ENCODE measurements at places on chromosomes 13 and 19. TPM values are rescaled to one million over a fixed set of nuclear protein-coding genes. Genes with fewer than 3 reads are reported as not detected.

The CA11 gene
- 0.58 TPM for total RNA-seq

The KCNN1 gene
- total RNA-seq: not detected

The TMEM86B gene
- 1.5 TPM for total RNA-seq

The FUT3 gene
- not detected for total RNA-seq

The OLFM4 gene
- not detected for total RNA-seq

The POGLUT2 gene
- 25.5 TPM for total RNA-seq

The CFAP97D2 gene
- not detected for total RNA-seq

The GNG7 gene
- total RNA-seq: under 0.01 TPM

The RTBDN gene
- not detected for total RNA-seq

The CKM gene
- not detected for total RNA-seq

The MEDAG gene
- 95.8 TPM for total RNA-seq

The SWSAP1 gene
- total RNA-seq: under 0.01 TPM

The CPB2 gene
- total RNA-seq: not detected

The DENND1C gene
- total RNA-seq: not detected

The PALM gene
- total RNA-seq: 3.8 TPM

The ATP5F1D gene
- 29.1 TPM for total RNA-seq

The DDX39A gene
- 116 TPM for total RNA-seq

The KIR3DL1 gene
- total RNA-seq: not detected

The SPACA4 gene
- not detected for total RNA-seq

The ZNF837 gene
- total RNA-seq: 1.2 TPM

The NUCB1 gene
- 130 TPM for total RNA-seq

The ZNF560 gene
- 2.7 TPM for total RNA-seq

The FGF14 gene
- not detected for total RNA-seq

The NAPA gene
- total RNA-seq: 64.6 TPM

The ZNF541 gene
- 0.85 TPM for total RNA-seq

The ICAM5 gene
- total RNA-seq: 0.96 TPM

The GGACT gene
- 4.2 TPM for total RNA-seq

The HSPB6 gene
- total RNA-seq: 36.4 TPM

The NANOS3 gene
- not detected for total RNA-seq

The IZUMO2 gene
- total RNA-seq: not detected

The ZNF222 gene
- 6.3 TPM for total RNA-seq
